ENCODE measurements at places on chromosomes 2 and 18. TPM values are rescaled to one million over a fixed set of nuclear protein-coding genes. Genes with fewer than 3 reads are reported as not detected.

DNA sequence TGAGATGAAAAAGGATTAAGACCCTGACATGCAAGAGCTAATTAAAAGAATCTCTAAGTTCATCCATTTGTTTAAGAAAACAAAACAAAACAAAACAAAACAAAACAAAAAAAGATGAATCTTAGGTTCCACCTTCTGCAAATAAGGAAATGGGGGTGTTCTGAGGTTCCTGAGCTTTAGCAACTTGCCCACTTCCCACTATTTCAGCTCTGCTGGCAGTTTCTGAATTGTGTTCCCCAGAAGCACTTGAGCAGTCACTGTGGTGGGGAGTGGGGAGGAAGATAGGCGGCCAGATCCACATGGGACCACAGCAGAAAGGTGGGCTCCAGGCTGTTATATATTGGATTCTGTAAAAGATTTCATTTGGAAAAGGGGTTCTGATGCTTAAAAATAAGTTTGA is 20.3 kb downstream of the INO80C start:
- DNase-seq, result no peak

DNA sequence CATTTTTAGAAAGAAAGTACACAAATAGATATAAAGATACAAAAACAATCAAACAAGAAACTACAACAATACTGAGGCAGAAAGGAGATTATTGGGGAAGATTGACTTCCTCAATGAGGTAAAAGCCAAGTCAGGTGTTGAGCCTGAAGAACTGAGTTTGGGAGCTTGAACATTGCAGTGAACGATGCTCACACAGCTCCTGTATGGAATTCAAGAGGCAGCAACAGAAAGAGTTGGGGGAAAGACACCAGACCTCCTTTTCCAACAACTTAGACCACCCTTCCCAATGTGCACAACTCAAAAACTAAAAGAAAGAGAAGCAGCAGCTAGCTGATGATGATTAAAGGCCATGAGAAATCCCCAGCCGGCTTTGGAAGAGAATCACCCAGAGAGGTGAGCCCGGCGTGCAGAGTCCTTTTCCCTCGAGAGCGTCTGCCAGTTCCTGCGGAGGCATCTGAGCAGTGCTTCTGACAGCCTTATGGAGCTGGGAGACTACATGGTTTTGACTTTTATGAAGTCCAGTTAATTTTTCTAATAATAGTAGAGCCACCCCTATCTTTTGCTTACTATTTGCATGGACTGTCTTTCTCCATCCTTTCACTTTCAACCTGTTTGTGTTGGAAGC is 106.9 kb upstream of the RFX8 start:
- no peak for DNase-seq

GRCh38 chr2:41992056-41992642 is 55.7 kb upstream of the PKDCC start:
- no peak for DNase-seq

DNA sequence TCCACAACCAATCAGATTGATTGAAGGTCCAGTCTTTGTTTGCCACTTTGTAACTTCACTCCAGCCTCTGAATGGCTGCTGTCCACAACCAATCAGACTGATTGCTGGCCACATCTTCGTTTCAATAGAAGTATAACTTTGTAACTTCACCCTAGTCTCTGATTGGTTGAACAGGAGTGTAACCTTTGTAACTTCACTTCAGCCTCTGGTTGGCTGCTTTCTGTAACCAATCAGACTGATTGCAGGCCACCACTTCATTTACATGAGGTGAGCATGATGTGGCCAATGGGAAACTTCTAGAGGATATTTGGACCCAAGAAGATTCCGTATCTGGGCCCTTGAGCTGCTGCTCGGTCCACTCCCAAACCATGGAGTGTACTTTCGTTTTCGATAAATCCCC is 16.9 kb upstream of the ALPP start:
- DNase-seq, result no peak

DNA sequence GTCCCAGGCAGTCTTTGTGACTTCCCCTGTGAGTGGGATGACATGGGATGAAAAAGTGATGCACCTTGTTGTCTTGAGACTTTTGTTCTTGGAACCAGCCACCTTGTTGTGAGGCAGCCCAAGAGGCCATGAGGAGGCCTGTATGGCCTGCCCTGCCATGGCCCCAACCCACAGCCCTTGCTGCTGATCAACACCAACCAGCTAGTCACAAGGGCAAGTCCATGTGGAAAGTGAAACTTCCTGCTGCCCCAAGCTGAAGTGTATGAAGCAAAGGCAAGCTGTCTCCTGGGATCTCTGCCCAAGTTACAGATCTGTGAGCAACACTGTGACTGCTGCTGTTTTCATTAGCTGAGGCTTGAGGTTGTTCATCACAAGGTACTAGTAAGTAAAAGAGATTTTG is 21.6 kb downstream of the TMEM18 start:
- peak; percentile 55 for DNase-seq

- DNase-seq, result no peak
These were observed 47.6 kb upstream of the TMEM87B start for GRCh38 chr2:112007493-112007892.

GRCh38 chr2:200905618-200906296 is 16.6 kb downstream of the NIF3L1 start:
- DNase-seq, result peak; percentile 70

DNA sequence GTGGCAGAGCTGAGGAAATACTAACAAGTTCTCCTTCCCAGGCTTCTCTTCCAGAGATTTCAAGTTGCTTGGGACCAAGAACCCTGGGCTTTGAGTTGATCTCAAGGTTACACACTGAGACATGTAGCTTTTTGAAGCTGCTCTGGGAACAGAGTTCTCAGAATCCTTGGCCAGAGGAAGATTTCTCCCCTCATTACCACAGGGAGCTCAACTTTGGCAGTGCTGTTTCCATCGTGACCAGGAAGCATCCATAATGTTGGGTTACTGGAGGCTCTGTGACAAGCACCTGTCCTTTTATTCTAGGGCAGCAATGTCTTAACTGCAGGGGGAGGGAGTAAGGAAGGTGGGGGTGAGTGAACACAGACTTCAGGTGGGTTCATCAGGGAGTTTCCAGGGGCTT is 41.5 kb upstream of the CHRNA1 start:
- no peak for DNase-seq

- DNase-seq, result no peak
These were observed 8.5 kb upstream of the SPATS2L start for GRCh38 chr2:200297989-200298388.

GRCh38 chr2:46392561-46393346 is 86.6 kb upstream of the TMEM247 start:
- no peak for DNase-seq

- DNase-seq, result no peak
These were observed 203.5 kb upstream of the SALL3 start for GRCh38 chr18:78776151-78776550.

DNA sequence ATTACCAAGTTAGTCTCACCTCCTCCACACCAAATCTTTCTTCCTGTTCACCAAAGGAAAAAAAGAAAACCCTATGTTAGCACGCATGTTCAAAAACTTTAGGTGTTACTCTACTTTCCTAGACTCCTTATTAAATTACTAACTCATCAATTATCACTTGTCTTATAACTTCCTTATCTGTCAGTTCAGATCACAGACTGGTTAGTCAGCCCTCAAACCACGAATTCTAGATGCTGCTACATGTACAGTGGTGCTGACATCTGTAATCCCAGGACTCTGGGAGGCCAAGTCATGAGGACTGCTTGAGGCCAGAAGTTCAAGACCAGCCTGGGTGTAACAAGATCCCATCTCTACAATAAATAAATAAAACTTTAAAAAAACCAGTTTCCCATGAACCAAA is 3.5 kb downstream of the YWHAQ start:
- no peak for DNase-seq

- no peak for DNase-seq
These were observed 87.7 kb upstream of the SIX2 start for GRCh38 chr2:45096996-45097395.

GRCh38 chr2:26414311-26414710 is 12.6 kb downstream of the DRC1 start:
- DNase-seq, result no peak

GRCh38 chr2:207037896-207038295 is 98.6 kb downstream of the CPO start:
- no peak for DNase-seq

DNA sequence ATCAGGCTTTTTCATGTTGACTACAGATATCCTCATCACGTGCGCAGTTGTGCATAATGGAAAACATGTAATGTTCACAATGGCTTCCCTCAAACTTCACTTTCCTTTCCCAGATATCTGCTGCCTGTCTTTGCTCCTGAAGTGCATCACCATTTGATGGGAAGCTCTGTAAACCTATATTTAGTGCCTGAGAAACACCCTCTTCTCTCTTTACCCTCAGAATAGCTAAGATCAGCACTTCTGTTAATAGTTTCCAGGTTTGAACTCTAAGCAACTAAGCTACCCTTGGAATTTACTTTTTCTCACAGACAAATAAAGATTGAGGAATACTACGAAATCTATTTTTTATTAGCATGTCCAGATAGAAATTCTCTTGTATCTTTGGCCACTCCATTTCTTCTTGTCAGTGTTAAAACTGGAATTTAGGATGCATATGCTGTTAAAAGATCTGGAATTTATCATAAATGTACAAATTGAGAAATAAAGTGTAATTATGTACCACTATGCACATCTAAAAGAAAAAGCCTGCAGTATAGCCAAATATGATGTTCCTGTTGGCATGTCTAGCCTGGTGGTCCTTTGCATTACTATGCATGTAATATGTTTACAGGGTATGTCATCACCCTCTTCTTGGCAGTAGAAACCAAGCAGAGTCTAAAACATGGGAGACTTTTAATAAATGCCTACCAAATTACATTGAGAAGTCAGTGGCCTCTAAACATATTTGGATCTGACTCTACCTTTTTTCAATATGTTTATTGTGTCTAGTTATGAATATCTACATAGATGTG is 278.7 kb downstream of the FIGN start:
- no peak for DNase-seq

DNA sequence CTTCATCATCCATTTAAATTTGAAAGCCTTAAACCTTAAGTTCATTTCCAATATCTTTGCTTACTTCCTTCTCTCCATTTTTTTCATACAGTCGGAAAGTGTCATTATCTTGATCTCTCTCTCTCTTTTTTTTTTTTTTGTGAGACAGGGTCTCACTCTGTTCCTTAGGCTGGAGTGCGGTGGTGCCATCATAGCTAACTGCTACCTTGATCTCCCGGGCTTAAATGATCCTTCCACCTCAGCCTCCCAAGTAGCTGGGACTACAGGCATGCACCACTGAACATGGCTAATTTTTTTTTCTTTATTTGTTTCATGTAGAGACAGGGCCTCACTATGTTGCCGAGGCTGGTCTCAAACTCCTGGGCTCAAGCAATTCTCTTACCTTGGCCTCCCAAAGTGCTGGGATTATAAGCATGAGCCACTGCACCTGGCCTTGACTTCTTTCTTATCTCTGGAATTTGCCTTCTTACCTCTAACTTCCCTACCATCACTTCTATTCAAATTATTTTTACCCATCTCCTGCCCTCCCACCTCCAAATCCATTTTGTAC is 222.2 kb downstream of the MYCN start:
- DNase-seq, result no peak

DNA sequence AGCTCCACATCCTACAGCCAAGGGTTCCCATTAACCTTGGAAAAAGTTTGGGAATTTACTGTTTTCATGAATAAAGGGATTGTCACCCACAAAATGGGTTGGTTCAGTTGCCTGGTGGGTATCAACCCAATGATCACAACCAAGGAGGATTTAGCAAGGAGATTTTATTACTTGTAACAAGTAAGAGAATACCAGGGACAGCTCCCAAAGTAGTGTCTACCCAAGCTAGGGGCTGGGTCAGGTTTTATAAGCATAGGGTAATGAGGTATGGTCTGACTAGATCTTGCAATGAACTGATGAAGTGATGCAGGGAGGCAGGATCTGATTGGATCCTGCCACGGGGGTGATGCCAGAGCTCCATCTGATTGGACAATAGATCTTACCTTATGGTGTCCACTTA is 681.8 kb downstream of the SLC4A3 start:
- no peak for DNase-seq

DNA sequence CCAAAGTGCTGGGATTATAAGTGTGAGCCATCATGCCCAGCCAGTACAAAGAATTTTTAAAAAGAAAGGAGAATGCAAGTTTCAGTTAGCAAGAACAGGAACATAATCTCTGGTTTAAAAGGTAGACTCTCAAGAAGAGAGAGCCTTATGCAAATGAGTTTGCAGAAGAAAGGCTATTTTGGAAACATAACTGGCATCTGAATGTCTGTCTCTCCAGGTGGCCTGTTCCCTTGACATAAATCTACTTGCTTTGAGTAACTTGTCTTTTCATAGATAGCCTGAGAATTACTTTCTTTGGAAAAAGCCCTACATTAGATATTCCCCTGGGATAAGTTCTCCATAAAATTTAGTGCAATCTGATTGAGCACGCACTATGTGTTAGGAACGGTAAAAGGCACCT is 109.6 kb downstream of the ICOS start:
- no peak for DNase-seq

- no peak for DNase-seq
These were observed 226.5 kb upstream of the MMADHC start for GRCh38 chr2:149814049-149814448.

The AFF3 gene
- 0.54 TPM for total RNA-seq

The NEUROD1 gene
- not detected for total RNA-seq

The TXNDC2 gene
- not detected for total RNA-seq

The OSBPL6 gene
- 2.3 TPM for total RNA-seq

The CNGA3 gene
- total RNA-seq, result not detected

The KLHL41 gene
- 1.9 TPM for total RNA-seq

Measured in thyroid gland (tissue), 4 donors.